GOT3 (cell line): ENCODE measurements at places on chromosomes 11 and 22.
A peak's percentile ranks its signal among the peaks of the same experiment; 100 is the strongest.

DNA sequence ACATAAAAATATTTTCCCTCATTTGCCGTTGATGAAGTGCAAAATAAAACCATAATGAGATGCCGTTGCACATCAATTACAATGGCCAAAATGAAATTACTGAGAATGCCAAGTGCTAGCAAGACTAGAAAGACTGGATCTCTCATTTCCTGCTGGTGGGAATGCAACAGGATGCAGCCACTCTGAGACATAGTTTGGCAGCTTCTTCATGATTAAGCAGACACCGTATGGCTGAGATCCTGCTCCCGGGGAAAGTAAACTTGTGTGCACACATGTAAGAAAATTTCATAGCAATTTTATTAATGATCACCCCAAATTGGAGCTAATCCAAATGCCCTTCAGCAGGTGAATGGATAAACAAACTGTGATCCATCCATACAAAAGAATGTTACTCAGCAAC, 1013.2 kb downstream of the TBC1D22A start:
- no peak for DNase-seq

DNA sequence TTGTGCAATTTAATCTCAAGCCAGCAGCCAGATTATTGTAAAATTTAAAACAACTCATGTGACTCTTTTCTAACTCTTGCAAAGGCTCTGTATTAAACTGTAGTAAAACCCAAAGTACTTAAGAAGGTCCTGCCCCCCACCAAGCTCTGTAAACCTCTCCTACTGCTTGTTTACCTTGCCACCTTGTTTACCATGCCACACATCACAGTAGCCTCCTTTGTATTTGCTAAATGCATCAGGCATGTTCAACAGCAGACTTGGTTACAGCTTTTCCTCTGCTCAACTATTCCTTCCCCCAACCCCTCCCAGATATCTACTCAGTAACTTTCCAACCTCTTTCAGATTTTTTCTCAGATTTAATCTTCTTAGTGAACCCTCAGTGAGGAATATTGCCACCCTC, 861.6 kb downstream of the METTL15 start:
- no peak for DNase-seq

GRCh38 chr11:133947321-133947756, 9.4 kb downstream of the IGSF9B start:
- no peak for DNase-seq

DNA sequence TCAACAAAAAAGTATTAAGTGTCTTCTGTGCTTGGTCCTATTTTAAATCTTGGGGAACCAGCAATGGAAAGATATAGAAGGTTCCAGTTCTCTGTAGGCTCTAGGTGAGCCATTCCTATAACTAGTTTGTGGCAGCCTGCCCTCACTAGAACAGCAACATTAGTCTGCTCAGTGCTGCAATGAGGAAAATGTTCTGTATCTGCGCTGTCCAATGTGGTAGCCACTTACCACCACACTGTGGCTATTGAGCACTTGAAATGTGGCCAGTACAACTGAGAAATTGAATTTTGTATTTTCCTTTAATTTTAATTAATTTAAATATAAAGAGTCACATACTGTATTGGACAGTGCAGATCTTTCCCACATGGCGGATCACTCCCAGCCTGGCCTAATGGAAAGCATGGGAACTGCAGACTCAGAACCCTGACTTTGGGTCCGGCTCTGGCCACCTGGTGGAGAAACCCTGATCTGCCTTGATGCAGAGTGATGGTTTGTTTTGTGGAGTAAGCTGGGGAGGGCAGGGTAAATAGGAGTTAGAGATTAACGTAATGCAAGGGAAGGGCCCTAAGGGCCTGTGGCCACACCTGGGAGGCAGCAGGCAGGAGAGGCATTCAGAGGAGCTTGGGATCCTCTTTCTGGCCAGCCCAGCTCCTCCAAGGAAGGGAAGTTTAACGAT, 101.0 kb downstream of the ME3 start:
- DNase-seq = no peak

- no peak for DNase-seq
These were observed 206.3 kb downstream of the CWF19L2 start for GRCh38 chr11:107251298-107251697.

GRCh38 chr11:101444164-101444563, 139.6 kb downstream of the TRPC6 start:
- no peak for DNase-seq

GRCh38 chr22:30205281-30206115, 41.1 kb downstream of the LIF start:
- DNase-seq = peak; percentile 85

- no peak for DNase-seq
These were observed 35.2 kb downstream of the MAML2 start for GRCh38 chr11:96307776-96308140.

- DNase-seq = no peak
These were observed 28.6 kb downstream of the PTPRJ start for GRCh38 chr11:48008951-48009270.

DNA sequence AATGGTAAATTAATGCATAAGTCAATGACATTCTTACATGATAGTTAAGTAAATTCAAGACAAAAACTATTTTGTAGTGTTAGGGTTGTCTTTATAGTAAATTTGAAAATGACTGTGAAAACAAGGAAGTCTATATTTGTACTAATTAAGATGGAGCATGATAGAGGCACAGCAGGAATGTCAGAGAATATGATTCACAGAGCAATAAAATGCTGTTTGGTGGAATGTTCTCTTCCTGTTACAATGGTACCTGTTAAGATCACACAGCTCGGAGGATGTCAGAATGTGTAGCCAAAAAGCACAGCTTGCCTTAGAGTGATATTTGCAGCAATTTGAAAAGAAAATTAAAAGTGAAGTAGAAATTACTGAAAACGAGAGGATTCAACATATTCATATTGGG, 2339.7 kb upstream of the RAG2 start:
- no peak for DNase-seq

DNA sequence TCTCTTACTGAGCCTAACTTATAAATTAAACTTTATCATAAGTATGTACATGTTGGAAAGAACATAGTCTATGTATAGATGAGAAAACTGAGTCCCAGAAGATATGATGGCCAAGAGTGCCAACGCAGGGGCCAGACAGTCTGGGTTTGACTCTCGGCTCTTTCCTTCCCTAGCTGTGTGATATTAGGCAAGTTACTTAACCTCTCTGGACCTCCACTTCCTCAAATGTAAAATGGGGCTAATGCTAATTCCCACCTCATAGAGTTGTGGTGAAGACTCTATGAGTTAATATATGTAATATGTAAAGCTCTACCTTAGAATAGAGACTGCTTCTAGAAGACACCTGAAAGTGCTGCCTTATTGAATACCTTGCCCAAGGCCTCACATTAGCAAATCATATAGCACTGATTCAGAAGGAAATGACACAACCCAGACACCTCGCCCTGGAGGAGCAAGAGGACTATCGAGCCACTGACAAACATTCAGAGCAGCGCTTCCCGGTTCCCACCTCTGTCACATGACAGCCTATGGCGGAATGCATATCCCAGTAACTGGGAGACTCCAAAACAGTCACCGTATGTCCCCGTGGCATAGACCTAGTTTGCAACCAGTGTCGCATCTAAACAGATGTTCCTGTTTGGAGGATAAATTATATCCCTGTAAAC, 11.3 kb upstream of the CCDC86 start:
- no peak for DNase-seq

GRCh38 chr11:76673176-76674142, 2.9 kb upstream of the LRRC32 start:
- no peak for DNase-seq

DNA sequence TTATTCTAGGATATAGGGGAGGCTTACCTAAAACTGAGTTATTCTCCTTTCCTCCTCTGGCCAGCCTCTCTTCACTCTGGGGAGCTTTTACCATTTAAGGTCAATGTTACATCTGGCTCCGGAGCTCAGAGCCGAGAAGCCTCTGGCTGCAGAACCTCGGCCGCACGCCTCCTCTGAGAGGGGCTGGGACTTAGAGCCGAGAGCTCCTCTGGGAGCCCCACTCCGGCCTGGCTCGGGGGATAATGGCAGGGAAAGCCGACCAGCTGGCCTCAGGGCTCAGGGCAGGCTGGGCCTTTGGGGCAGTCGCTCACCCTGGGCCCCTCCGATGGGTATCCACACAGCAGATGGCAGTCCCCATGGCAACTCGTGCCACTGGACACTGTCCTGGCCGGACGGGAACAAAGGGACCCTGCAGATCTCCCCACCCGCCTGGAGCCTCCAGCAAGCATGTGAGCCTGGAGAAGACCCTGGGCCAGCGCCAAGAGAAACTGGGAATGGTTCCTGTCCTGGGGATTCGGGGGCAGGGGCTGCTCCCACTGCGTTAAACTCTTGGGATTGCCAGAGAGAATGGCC, at the start of gene IRAG1:
Gene IRAG1, minus strand, starts transcription at position 247 of the 573 bp plus-strand sequence. Its CDS starts 153 bp downstream, at position 94.
- DNase-seq = no peak

DNA sequence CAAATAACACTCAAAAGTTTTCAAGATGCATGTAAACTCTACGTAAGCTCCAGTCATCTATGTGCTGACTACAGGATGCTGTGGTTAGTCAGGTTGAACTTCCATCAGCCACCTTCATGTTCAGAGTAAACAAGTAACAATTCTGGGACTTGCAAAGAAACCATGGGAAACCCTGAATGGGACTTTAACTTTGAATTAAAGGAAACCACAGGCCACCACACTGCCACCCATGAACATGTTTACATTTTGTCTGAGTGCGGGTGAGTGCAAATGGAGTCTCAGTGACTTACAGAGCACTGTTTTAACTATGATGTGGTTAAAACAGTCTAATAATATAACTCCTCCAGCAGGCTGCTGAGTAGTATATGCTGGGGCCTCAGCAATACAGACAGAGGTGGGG, 12.9 kb upstream of the SYTL2 start:
- no peak for DNase-seq

- no peak for DNase-seq
These were observed 1.1 kb upstream of the PITPNB start for GRCh38 chr22:27919942-27920755.

DNA sequence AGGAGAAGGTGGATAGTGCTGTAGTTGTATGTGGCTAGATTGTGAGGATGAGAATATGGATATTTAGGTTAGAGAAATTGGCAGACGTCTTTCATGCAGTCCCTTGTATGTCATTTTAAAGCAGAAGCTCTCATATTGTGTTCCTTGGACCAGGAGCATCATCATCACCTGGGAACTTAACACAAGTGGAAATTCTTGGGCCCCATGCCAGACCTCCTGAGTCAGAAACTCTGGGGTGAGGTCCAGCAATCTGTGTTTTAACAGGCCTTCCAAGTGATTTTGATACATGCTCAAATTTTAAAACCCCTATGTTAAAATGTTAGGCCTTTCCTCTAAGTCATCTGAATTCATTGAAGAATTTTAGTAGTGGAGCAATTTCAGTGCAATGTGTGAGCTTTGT, 34.8 kb downstream of the JHY start:
- no peak for DNase-seq

DNA sequence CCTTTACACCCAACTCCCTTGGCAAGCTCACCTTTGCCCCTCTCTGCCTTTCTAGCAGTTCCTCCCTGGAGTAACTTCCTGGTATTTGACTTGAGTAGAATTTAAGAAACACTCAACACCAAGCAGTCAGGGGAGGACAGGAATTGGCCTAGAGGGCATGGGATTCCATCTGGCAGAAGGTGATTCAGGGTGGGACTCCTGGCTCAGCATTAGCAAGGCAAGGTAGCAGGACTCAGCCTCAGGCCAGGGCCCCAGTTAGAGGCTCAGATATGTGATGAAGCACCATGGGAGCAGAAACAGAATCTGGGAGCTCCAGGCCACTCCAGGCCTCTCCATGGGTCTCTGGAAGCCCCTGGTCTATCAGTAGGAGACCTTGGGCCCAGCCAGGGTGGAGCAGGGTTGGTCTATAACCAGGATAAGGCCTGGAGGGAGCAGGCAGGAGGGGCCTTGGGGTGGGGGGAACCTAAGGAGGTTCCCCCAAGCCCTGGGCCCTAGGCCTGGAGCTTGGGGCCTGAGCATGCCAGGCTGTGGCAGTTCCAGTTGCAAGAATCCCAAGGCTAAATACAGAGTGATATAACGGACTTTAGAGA, 148.2 kb downstream of the PARVA start:
- DNase-seq = no peak

- DNase-seq = no peak
These were observed 2.3 kb downstream of the KRTAP5-11 start for GRCh38 chr11:71580057-71581003.

DNA sequence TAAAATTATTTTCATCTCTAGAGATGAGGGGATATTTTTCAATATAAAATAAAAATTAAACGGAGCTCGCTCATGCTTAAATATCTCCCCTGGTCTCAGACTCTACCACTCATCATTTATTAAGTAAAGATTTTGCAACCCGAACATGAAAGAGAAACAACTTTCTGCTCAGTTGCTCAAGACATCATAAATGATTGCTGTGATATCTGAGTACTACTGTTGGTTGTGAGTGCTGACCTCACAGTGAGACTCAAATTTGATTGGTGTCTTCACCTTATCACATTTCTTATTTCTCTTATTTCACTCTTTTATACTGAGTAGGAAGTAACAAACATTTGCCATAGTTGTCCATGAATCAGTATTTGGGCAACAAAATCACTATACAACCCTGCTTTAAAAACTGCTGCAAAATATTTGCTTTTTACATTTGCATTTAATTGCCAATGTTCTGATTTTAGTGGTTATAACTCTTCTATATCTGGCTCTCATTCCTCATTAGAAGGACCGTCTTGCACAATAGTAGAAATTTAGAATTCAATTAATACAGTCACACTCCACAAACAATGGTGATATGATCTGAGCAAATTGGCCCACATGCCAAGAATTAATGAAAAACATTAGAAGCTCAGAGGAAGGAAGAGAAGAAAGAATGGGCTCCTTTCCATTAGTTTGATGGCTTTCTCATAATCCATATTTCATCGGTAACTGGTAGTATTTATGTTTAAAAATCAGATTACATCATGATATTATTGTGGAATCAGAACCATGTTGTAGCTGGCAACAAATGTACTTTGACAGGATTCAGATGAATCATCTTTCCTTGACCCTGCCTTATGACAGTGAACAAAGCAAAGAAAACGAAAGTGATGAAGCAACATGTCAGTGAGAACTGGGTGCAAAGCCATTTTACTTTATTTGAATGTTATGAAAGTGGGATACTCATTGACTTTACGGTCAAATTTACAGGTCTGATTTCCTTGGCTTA, 973.6 kb upstream of the TENM4 start:
- no peak for DNase-seq

DNA sequence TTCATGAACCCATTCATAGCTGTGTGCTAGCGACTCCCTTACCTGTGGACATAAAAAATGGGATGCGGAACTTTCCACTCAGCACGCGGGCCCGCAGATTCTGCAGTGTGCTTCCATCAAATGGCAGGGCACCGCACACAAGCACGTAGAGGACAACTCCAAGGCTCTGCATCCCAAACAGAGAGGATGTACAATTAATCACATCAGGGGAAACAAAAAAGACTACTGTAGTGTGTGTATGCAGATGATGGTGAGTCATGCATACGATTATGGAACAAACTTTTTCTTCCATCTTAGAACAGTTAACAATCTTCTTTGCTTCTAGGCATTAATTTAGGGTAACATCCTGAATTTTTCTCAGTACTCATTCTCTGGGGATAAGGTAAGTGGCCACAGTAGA, 58.8 kb upstream of the APOA1 start:
- no peak for DNase-seq
